ENCODE measurements at places on chromosomes 11 and 22.
A peak's percentile ranks its signal among the peaks of the same experiment; 100 is the strongest.

DNA sequence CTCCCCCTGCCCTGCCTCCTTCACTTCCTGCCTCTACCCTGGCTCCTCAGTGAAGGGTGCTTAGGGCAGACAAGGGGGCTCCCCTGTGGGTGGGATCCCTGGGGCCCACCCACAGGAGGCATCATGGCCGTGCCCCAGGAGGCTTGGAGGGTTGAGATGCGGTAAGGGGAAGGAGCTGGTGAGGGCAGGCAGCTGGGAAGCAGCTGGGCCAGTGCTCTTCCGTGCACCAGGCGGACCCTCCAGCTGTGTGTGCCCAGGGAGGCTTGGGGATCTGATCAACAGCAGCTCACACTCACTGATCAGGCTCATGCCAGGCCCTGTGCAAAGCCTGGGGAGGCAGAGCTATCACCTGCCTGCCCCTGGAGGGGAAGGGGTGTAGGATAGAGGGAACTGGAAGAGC lies 59.3 kb upstream of the TTLL12 start:
- no peak for DNase-seq

GRCh38 chr22:48891688-48892577 lies 935.7 kb downstream of the BRD1 start:
- DNase-seq, result no peak

- DNase-seq, result no peak
Observed at GRCh38 chr11:87740968-87741367, 434.3 kb downstream of the RAB38 start.

DNA sequence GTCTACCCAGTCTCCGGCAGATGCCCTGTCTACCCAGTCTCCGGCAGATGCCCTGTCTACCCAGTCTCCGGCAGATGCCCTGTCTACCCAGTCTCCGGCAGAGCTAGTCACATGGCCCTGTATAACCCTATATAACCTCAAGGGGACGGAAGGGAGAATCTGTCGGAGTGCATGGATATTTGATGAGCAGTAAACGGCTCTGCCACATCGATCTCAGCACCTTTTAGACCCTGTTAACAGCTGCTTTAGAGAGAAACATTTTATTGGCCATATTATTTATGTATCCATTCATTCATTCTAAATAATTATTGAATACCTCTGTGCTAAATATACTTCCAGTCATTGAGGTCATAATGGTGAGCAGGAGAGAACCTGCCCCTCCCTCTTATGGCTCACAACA lies 228.9 kb downstream of the NTM start:
- DNase-seq, result no peak

- no peak for DNase-seq
Observed at GRCh38 chr11:130999086-130999485, 82.8 kb upstream of the SNX19 start.

- no peak for DNase-seq
Observed at GRCh38 chr11:1193326-1194230, 29.3 kb upstream of the MUC5B start.

DNA sequence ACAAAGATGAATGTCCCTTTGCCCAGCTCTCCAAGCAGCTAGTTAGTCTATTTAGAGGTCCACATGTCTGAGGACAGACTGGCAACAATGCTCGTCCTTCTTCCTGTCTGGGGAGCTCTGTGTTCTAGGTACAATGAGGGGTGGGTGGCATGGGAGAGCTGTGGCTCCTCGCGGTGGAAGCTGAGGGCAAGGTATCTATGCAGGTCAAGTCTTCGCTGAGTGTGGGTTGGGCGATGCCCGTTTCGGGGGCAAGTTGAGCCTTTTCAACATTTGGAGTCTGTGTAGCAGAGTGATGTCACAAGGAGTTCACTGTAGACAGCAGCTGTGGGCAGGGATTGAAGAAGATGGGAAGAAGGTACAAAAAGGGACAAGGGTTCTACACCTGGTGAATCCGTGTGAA lies 163.2 kb downstream of the FEZ1 start:
- DNase-seq, result no peak

- DNase-seq, result no peak
Observed at GRCh38 chr11:27894552-27894951, 194.3 kb upstream of the BDNF start.

DNA sequence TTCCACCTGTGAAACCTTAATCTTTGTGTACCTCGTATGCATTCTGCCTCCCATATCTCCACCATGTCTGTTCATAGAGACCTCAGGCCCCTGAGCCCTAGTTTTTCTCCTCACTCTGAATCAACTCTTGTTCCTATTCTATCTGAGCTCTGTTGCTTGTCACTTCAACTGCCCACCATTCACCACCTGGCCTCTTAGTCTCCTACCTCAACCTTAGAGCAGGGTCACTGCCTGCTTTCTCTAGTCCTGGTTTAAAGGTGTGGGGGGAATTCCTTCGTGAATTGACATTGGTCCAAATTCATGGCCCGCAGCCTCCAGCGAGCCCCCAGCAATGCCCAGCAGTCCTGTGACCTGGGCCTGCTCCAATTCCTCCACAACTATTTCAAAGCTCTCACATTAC lies 39.4 kb upstream of the TUB start:
- no peak for DNase-seq

GRCh38 chr11:17021511-17021910 lies 7.3 kb upstream of the PLEKHA7 start:
- DNase-seq, result no peak

DNA sequence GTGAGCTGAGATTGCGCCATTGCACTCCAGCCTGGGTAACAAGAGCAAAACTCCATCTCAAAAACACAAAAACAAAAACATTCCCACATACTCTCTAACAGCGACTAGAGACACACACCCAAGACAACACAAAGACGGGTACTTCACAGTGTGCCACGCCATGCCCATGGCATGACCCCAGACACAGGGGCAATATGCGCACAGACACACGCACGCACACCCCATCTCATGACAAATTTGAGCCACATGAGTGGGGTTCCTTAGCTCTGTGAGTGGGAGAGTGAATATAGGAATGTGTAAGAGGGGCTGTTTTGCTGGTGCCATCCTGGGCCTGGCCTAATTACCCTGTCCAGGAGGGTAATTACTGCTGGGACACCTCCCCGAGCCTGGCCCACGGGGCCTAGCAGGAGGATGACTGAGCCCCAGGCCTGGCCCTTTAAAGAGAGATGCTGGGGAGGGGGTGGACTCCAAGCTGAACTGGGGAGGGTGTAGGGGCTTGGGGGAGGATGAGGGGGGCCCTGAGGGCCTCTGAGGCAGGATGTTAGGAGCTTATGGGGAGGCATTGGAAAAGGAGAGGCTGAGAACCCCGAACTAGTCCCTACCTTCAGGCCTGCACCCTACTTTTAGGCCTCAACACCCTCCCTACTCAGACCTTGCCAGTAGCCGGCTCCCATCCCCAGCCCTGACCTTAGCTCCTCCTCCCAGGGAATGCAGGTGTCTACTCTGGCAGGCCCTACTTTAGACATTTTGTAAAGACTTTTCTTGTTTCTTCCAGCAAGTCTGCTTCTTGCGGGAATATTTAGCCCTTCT lies 1.5 kb downstream of the LTBP3 start:
- DNase-seq, result no peak

- DNase-seq, result no peak
Observed at GRCh38 chr22:41557401-41558240, 3.2 kb upstream of the CSDC2 start.

GRCh38 chr11:131109257-131109656 lies 193.0 kb upstream of the SNX19 start:
- no peak for DNase-seq

DNA sequence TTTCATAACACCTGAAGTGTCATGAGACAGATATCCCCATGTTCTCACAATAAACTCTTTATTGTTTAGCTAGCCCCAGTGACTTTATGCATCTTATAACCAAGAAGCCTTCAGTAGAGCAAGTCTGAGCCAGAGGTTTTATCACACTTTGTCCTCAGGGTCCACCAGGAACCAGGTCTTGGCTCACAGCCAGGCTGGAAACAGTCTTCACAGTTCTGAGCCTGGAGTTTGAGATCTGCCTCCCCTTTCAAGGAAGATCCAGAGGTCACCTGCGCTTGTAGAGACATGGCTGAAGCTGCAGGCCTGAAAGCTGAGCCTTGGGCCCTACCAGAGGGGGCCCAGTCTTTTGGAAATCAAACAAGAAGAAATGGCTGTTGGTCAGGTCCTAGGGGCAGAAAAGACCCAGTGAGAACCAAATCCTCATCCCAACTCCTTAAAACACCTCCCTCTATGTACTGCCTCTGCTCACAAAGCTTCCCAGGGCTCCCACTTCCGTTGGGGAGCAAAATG lies 3.5 kb downstream of the RRP8 start:
- DNase-seq, result no peak

DNA sequence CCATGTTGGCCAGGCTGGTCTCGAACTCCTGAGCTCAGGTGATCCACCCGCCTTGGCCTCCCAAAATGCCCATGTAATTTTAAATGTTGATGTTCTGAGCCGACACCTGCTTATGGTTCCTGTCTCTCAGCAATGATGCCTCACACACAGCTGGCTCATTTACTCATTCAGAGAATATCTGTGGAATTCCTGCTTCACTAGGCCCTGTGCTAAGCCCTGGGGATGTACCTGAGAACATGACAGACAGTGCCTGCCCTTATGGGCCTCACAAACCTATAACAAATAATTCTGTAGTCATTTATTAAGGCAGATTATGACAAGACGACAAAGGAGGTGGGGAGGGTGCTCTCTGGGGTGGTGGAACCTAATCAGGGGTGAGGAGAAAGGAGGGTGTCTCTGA lies 93.7 kb downstream of the PRR5L start:
- no peak for DNase-seq

- DNase-seq, result no peak
Observed at GRCh38 chr11:8061555-8062428, 19.2 kb upstream of the TUB start.

DNA sequence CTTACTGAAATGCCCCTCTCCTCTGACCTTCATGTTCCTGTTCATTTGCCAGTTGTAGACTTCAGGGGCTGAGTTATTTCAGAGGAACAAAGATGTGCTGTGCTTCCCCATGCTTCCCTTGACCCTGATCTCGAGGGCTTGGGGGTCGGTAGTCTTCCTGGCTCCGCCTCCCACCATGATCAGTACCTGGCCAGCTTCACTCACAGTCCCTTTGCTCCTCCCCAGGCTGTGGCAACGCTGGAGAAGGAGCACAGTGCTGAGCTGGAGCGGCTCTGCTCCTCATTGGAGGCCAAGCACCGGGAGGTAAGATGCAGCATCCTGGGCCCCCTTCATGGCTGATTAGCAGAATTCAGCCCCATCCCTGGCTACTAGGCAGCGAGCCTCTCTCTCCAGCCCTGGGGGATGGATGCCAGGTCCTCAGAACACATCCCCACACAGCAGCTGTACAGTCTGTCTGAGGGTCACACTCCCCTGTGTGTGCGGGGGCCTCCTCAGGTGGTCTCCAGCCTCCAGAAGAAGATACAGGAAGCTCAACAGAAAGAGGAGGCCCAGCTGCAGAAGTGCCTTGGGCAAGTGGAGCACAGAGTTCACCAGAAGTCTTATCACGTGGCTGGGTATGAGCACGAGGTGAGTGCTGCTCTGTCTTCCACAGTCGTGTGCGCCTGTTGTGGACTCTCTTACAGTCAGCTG lies 64.5 kb downstream of the CEP164 start:
- no peak for DNase-seq

GRCh38 chr11:100719362-100719761 lies 32.3 kb downstream of the ARHGAP42 start:
- no peak for DNase-seq

- no peak for DNase-seq
Observed at GRCh38 chr11:134407321-134407828, 4.7 kb downstream of the B3GAT1 start.

GRCh38 chr11:88016392-88017170 lies 158.7 kb downstream of the RAB38 start:
- peak; percentile 38 for DNase-seq

DNA sequence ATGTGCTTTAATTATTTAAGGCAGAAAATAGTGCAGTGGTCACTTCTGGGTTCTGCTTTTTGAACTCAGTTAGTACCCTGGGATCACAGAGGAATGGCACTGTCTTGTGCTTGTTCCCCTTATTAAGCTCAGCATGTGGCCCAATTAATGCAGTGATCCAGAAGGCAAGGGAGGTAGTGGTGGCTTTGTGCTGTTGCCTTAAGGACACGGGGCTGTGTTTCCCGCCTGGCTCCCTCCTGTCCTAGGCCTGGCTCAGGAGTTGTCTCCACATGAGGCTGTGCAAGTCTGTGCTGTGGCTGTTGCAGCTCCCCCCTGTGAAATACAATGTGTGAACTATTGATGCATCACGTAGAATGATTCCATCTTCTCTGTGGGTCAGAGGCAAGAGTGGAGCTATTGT lies 49.2 kb upstream of the CABP7 start:
- no peak for DNase-seq

GRCh38 chr11:6061475-6061874 lies 30.9 kb upstream of the OR56A1 start:
- DNase-seq, result no peak

DNA sequence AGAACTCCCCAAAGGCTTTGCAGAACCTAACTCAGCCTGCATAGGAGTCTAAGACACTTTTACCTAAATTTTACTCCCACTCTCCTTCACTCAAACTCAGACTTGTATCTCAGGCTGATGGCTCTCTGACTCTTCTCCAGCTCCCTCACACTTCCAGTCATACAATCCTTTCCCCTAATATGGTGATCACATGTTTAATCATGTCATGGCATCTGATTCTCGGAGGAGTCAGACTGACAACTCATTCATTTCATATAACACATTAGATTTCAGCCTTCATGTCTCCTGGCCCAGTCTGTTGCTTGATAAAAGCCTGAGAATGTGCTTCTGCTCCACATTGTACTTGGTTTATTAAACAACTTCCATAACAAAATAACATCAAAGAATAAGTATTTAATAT lies 1503.9 kb upstream of the TENM4 start:
- DNase-seq, result no peak

DNA sequence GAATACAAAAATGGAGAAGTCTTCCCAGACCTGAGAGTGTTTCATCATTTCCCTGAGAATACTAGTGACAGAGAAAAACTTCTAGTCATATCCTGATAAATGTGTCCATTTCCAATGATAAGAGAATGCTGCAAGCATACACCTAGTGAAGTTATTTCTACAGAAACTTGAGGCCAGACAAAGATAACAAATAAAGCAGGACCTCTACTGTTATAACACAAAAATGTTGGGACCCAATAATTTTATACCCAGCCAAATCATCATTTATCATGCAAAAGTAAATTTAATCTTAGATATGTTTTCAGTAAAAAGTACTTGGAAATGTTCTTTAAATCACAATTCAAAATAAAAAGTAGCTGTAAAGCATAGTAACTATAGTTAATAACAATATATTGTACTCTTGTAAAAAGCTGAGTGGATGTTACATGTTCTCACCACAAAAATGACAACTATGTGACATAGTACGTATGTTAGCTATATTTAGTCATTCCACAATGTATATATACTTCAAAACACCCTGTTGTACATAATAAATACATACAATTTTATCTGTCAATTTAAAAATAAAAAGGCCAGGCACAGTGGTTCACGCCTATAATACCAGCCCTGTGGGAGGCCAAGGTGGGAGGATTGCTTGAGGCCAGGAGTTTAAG lies 12.6 kb downstream of the RRAS2 start:
- DNase-seq, result no peak

DNA sequence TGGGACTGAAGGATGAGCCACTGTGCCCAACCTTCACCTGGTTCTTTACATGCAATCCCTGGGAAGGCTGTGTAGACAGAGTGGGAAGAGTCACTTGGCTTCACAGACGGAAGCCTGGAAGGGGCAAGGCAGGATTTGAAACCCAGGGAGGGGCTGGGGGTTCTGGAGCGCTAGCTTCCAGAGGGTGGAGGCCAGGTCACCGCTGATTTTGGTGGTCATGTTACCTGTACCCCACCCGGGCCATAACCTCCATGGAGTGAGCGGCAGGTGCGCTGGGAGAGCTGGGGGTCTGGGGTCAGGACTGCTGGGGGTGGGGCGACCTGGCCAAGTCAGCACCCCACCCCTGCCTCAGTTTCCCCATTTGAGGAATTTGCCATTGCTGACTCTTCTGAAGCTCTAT lies 38.3 kb downstream of the PDGFB start:
- DNase-seq, result no peak
